ENCODE measurements at places on chromosomes 5 and 9. TPM values are rescaled to one million over a fixed set of nuclear protein-coding genes. Genes with fewer than 3 reads are reported as not detected.

- no peaks in the 10 kb centered on the region for H3K36me3 ChIP-seq
- no peak for DNase-seq
- peaks cover 19% of the 10 kb centered on the region for H3K4me1 ChIP-seq
- H3K27me3 ChIP-seq: no peaks in the 10 kb centered on the region
- H3K4me3 ChIP-seq: no peak overlapping the region
These were observed 34.8 kb downstream of the ITGA2 start for GRCh38 chr5:53023969-53024368.

GRCh38 chr9:96420468-96421219 is 2.5 kb upstream of the ZNF367 start:
- no peak for DNase-seq
- peaks cover 19% of the 10 kb centered on the region for H3K4me1 ChIP-seq

- no peak for DNase-seq
- H3K4me1 ChIP-seq: no peaks in the 10 kb centered on the region
- H3K4me3 ChIP-seq: no peak overlapping the region
- no peak overlapping the region for H3K27ac ChIP-seq
- H3K27me3 ChIP-seq: peaks cover 8% of the 10 kb centered on the region
- no peaks in the 10 kb centered on the region for H3K36me3 ChIP-seq
These were observed 429.0 kb downstream of the ZNF608 start for GRCh38 chr5:124317451-124317850.

DNA sequence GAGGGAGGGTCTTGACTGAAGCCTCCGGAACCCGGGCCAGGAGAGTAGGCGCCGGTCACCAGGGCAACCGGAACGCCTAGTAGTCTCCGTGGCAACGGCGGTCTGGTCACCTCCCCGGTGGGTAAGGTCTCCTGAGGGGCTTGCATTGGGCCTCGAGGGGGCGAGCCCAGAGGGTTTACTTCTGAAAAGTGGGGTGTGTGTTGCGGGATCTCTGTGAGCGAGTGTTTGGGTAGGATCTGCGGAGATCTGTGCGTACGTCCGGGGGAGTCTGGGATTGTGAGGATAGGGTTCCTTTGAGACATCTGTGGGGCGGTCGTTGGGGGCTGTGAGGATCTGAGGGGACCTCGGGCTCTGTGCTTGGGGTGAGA is at the start of gene FAM221B:
TSS of gene FAM221B (minus strand) at position 17 of the 368 bp plus-strand sequence. CDS start 2,571 bp downstream, outside the sequence.
- H3K27ac ChIP-seq: peak within 1 kb of the TSS; percentile 91
- H3K27me3 ChIP-seq: no peaks in the 10 kb centered on the region
- peaks cover 4% of the 10 kb centered on the region for H3K4me1 ChIP-seq
- H3K36me3 ChIP-seq: no peaks in the 10 kb centered on the region
- H3K4me3 ChIP-seq: peak within 1 kb of the TSS; percentile 67
- DNase-seq: peak; percentile 89

DNA sequence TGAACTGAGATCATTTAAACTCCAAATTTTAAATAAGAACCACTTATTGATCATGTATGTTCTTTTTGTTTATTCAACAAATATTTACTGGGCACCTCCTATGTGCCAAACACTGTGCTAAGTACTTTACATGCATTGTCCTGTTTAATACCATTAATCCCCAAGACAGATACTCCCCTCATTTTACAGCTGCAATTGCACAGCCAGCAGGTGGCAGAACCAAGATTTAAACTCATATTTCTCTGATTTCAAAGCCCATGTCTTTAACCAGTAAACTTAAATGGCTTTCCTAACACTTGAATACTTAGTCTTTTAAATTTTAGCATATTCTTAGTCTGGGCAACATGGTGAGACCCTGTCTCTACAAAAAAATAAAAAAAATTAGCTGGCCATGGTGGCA is 43.4 kb upstream of the KIAA1958 start:
- DNase-seq: no peak
- no peaks in the 10 kb centered on the region for H3K27me3 ChIP-seq
- no peak overlapping the region for H3K4me3 ChIP-seq

The FOXD4L4 gene
- not detected for total RNA-seq

DNA sequence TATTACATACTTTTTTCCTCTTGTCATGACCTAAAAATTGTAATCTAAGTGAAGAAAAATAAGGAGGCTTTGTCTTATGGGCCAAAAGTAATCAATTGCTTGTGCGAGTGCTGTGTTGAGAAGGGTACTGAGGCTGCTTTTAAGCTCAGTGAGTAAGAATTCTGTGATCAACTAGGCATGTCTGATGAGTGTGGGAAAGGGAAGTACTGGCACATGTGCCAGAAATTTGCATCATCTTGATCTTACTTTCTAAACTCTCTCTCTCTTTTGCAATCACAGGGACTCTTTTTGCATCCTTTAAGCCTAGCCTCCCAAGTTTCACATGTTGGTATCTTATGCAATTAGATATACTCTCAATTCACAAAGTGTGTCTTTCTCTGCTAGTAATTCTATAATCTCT is 329.9 kb downstream of the KIF4B start:
- no peaks in the 10 kb centered on the region for H3K27me3 ChIP-seq
- H3K4me1 ChIP-seq: no peaks in the 10 kb centered on the region
- H3K4me3 ChIP-seq: no peak overlapping the region
- no peak overlapping the region for H3K27ac ChIP-seq
- no peaks in the 10 kb centered on the region for H3K36me3 ChIP-seq
- no peak for DNase-seq

DNA sequence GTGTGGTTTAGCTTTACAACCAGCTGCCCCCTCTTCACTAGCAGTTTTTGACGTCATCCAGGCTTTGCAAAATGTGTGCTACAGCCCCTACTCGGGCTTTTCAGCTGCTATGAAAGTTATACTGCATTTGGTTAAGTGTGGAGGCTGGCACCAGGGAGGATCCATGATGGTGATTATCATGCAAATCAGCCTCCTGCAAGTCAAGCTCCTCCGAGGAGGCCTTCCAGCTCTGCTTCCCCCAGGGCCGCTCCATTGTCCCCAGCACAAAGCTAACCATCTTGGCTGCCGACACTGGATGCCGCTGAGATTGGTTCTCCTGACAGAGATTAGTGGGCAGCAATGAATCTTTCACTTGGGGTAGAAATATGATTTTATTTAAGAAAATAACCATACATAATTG is 159.6 kb downstream of the NR2F1-AS1 start:
- no peaks in the 10 kb centered on the region for H3K27me3 ChIP-seq
- no peaks in the 10 kb centered on the region for H3K4me1 ChIP-seq
- H3K4me3 ChIP-seq: no peak overlapping the region
- H3K27ac ChIP-seq: no peak overlapping the region

- H3K4me1 ChIP-seq: no peaks in the 10 kb centered on the region
- H3K4me3 ChIP-seq: no peak overlapping the region
These were observed 1218.7 kb downstream of the EFNA5 start for GRCh38 chr5:106451998-106452397.

The SPATA9 gene
- not detected for total RNA-seq

The FBP1 gene
- total RNA-seq: 10.2 TPM

DNA sequence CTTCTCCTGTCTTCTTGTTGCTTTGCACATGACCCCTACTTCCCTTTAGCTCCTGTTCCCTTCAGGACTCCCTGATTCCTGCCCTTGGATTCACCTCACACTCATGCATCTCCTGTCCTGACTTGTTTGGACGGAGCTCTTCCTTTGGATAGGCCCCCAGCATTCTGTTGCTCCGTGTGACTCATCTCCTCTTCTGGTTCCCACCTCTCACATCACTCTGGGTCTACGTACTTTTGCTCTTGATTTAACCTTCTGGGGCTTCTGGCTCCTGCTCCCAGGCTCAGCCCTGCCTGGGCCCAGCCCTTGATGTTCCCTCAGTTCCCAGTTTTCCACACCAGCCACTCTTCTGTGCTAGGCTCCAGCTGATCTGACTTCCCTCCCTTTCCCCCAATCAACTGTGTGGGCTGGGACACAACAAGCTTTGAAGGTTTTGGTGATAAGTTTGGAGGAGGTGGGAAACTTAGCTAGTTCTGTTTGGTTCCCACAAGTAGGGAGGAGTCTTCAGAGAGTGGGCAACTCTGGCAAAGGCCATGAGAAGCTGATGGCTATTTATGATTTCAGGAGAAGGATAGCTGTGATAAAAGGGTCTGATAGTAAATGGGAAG is 331.5 kb downstream of the ARHGEF28 start:
- H3K27ac ChIP-seq: no peak overlapping the region
- H3K4me3 ChIP-seq: no peak overlapping the region
- H3K36me3 ChIP-seq: no peaks in the 10 kb centered on the region
- no peaks in the 10 kb centered on the region for H3K4me1 ChIP-seq
- no peak for DNase-seq

DNA sequence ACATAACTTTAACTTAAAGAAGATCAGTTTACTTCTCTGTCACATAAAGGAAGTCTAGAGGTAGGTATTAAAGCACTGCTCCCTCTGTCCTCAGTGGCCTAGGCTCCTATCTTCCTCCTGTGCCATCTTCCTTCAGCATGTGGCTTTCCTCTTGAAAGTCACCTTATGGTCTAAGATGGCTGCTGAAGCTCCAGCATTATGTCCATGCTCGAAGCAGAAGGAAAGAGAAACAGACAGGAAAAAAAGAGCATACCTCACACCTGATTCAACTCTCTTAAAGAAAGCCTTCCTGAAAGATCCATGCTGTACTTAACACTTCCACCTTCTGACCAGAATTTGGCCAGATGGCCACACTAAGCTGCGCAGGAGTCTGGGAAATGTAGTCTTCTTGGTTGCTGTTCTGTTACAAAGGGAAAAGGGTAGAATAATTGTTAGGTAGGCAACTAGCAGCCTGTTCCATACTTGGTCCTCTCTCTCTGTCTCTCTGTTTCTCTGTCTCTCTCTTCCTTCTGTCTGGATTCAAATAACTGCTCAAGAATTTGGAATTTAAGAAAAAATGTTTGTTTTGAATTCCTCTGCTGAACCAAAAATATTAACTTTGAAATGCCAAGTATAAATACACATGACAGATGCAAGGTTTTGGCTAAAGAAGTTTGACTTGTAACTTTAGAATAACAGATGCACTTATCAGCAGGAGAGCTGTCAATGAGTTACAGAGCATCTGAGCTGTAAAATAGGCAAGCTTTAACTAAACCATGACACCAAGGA is 16.0 kb downstream of the TMEM174 start:
- H3K4me3 ChIP-seq: no peak overlapping the region
- no peak overlapping the region for H3K27ac ChIP-seq
- no peak for DNase-seq
- no peaks in the 10 kb centered on the region for H3K4me1 ChIP-seq
- no peaks in the 10 kb centered on the region for H3K36me3 ChIP-seq
- H3K27me3 ChIP-seq: peaks cover 18% of the 10 kb centered on the region

DNA sequence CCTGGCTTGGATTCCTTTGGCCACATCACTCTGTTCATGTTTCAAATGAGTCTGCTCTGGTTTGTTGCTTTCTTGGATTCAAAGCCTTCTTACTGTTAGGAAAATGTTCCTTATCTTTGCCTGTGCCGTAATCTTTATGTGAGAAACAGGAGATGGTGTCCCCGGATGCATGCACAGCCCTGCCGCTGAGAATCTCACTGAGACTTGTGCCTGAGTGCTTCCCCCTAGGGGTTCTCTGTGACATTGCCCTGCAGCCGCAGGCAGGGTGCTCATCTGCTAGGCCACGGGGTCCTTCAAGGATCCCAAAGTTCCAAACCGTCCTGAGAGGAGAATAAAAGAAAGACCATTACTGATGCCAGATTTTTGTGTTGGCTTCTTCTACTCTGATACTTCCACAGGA is 81.4 kb upstream of the ANKRD55 start:
- no peak overlapping the region for H3K27ac ChIP-seq
- no peak for DNase-seq
- H3K27me3 ChIP-seq: no peaks in the 10 kb centered on the region
- H3K4me3 ChIP-seq: no peak overlapping the region

DNA sequence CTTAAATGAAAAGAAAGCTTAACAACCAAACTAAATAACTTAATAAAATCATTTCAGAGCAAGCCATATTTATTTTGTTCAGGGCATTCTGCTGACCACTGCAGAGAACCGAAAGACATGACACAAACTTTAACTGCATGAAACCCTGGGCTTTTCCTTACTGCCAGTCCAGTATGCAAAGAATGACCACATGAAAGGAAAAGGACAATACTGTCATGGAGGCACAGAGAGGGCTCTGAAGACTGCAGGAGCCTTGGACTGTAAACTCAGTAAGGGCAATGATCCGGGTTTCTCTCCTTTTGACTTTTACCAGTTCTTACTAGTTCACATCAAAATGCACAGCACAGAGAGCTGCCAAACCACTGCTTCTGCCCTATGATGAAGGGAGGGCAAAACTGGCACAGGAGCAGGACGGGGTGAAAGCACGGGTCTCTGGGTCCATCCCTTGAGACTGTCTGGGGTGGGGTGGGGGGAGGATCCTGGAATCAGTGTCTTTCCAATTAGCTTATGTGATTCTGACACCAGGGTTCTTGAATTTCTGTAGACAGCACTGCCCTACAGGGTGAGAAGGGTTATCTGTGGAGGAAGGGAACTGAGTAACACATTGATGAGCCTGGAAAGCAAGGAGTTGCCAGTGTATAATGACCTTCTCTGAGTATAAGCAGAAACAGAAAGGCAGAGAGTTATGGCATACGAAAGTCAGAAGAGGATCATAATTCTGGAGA is 44.7 kb downstream of the RNF130 start:
- H3K4me1 ChIP-seq: peaks cover 30% of the 10 kb centered on the region
- H3K27ac ChIP-seq: no peak overlapping the region
- H3K36me3 ChIP-seq: no peaks in the 10 kb centered on the region
- H3K27me3 ChIP-seq: no peaks in the 10 kb centered on the region

DNA sequence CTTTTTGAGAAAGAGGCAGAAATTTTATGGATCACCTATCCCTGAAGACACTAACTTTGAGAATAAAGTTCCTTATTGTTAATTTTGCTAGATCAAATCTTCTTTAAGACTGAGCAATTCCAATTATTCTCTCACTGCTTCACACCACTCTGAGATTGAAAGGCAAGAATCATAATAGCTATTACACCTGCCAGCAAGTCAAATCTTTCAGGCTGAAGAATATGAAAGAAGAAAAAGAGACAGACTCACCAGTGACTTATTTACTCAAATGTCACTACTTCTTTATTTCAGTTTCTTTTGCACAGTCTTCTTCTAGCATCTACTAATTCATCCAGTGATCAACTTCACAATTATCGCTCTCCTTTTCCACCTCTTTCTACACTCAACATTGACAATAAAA is 35.9 kb upstream of the PLPPR1 start:
- H3K4me1 ChIP-seq: no peaks in the 10 kb centered on the region
- H3K27ac ChIP-seq: no peak overlapping the region
- no peak overlapping the region for H3K4me3 ChIP-seq
- no peaks in the 10 kb centered on the region for H3K36me3 ChIP-seq

The KIF4B gene
- total RNA-seq: 0.14 TPM

All from spleen (tissue), 13 donors.